ENCODE measurements at places on chromosomes 1 and 21. TPM values are rescaled to one million over a fixed set of nuclear protein-coding genes. Genes with fewer than 3 reads are reported as not detected.
A peak's percentile ranks its signal among the peaks of the same experiment; 100 is the strongest.

Gene IGFN1
- polyA plus RNA-seq: 0.03 TPM

- DNase-seq: no peak
Observed at GRCh38 chr1:57058652-57059501, 93.1 kb upstream of the C8B start.

- no peak for DNase-seq
Observed at GRCh38 chr1:38997034-38997900, 6.2 kb downstream of the AKIRIN1 start.

DNA sequence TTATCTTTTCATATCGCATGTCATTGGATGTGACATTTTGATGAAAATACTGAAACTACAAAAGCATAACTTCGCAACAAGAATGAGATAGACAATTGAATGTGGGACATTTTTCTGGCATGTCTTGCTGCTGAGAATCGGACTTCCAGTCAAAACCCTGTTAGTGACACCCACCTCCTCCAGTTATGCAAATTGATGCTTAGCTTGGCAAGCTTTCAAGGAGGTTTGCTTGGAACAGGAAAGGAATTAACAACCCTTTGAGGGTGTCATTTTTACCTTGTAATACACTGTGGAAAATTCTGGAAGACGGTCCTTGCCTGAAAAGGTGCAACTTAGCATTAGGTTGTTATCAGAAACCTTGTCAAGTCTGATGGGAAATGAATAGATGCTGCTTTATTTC lies 38.8 kb upstream of the FAM3B start:
- no peak for DNase-seq

DNA sequence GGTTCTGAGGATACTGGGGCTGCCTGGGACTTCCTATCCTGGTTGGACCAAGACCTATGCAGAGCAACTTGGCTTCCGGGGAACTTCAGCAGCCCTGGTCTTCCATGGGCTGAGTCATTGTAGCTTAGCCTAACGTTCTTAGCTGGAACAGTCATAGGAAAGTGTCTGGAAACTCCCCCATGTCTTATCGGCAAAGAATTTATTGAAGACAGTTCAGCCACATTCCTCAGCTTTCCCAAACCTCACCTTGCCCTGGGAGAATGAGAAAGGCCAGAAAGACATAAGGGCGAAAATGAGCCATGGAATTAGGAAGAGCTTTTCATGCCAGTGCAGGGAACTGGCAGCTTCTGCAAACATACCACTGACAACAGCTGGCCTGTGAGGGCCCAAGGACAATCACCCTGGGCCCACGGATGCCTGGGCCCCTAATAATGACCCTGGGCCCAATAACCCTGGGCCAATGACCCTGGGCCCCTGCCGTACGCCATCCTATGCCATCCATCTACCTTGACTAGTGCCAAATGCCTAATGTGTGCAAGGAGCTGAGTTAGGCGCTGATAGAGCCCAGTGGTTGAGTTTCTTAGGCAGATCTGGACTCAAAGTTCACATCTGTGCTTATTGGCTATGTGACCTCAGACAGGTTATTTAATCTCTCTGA lies 114.4 kb upstream of the GADD45A start:
- DNase-seq: no peak

DNA sequence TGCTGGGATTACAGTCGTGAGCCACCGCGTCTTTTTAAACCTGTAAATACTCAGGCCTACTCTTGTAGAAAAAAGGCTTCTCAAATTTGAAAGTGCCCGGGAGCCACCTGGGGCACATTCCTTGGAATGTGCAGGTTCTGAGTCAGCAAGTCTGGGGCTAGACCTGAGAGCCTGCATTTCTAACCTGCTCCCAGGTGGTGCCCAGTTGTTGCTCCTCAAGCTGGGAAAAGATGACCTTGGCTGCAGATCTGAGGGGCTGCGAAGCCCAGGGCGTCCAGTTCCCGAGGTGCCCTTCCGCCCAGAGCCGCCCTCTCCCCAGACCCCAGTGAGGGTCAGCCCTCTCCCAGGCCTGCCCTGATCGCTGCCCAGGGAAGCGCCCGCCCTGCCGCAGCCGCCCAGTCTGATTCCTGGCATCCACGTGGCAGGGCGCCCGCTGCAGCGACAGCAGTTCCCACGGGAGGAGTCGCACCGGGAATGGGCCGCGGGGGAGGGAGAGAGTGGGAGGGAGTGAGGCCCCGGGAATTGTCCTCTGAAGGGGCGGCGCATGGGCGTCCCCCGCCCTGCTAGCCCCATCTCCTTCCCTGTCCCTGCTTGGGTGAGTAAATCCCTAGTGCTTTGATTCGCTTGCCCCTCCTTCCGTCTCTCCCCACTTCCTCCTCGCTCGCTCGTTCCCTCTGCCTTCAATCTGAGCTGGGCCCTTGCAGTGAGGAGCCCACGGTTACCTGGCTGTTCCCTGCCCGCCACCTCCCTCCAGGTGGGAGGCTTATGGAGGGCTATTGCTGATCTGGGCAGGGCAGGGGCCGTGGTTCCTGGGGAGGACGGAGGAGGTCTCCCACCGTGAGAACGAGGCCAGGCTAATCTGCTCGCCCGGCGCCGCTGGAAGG lies 18.8 kb upstream of the TENT5B start:
- DNase-seq: peak; percentile 96

Gene ZBTB8B
- polyA plus RNA-seq: not detected

DNA sequence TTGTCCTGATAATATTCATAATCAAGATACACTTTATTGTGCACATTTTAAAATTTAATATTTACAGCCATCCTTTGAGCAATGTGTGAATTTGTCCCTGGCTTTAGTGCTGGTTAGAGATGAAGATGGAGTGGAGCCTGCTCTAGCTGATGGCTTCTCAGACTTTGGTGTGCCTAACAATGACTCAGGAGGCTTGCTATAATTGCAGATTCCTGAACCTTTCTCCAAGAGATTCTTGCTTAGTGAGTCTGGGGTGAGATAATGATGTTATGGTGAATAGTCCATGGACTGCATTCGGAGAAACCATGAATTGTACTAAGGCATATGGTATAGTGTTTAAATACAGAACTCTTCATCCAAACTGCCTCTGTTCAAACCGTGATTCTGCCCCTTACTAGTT lies 307.1 kb downstream of the PAPPA2 start:
- no peak for DNase-seq

Gene FAM110D
- 1.4 TPM for polyA plus RNA-seq

Gene SEMA6C
- polyA plus RNA-seq: 28.8 TPM

DNA sequence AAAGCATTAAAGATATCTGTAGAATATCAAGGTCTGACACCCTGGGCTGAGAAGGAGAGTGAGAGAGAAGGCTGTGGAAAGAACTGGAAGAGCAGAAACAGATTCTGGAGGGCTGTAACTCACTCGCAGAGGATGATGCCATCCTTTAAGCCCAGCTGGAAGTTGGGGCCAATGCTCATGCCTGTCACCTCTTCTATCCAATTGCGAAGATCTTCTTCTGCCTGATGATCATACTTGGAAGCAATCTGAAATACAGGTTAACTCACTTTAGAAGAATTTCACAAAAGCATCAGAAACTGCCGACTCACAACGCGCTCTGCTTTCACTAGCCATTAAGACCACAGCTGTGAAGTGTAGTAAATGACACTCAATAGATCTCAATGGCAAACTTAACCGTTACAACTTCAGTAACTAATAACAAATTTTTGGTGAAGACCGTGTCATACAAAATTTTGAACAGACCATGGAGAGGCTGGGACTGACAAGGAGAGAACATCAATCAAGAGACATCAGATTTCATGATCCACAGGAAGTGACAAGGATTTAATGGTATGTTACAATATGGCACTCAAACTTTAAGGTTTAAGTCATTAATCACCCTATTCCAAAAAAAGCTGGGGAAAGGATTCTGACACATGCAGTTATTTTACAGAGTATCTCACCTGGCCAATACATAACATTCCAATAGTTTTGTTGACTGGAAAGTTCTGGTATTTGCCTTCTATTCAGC lies 23.5 kb downstream of the CNN3 start:
- no peak for DNase-seq

- DNase-seq: no peak
Observed at GRCh38 chr1:5386371-5386770, 605.9 kb downstream of the NPHP4 start.

GRCh38 chr1:240844486-240844885 lies 232.5 kb upstream of the GREM2 start:
- DNase-seq: no peak

Gene OPRD1
- polyA plus RNA-seq: not detected
